Vein endothelial cell (primary cell): ENCODE measurements at places on chromosomes 16 and 17. TPM values are rescaled to one million over a fixed set of nuclear protein-coding genes. Genes with fewer than 3 reads are reported as not detected.

Gene SLC7A6OS
- total RNA-seq: 14.0 and 16.4 TPM in 2 replicates

Gene KRT31
- not detected in 2 replicates for total RNA-seq

Gene PYY
- total RNA-seq: 0.33 TPM in 1 of 2 replicates, not detected in the other

Gene SYNGR3
- total RNA-seq: 1.9 and 6.9 TPM in 2 replicates

Gene CA7
- total RNA-seq: not detected in 2 replicates

Gene CES1
- total RNA-seq: not detected in 2 replicates

Gene CFAP97D1
- not detected in 2 replicates for total RNA-seq

Gene FNDC8
- total RNA-seq: not detected in 2 replicates

Gene ZNF19
- total RNA-seq: 2.6 and 4.2 TPM in 2 replicates

Gene FOXN1
- total RNA-seq: not detected in 2 replicates

Gene KRTAP9-8
- total RNA-seq: not detected in 2 replicates
